B cell (primary cell): ENCODE measurements at places on chromosomes 7 and 10. TPM values are rescaled to one million over a fixed set of nuclear protein-coding genes. Genes with fewer than 3 reads are reported as not detected.

HMX2 gene
- polyA plus RNA-seq: not detected in 2 replicates

HOXA9 gene
- polyA plus RNA-seq: 0.07 TPM in 1 of 2 replicates, not detected in the other

LRRN3 gene
- 0.03 and 0.19 TPM in 2 replicates for polyA plus RNA-seq

NKX2-3 gene
- not detected in 2 replicates for polyA plus RNA-seq

INPP5F gene
- 10.2 and 11.2 TPM in 2 replicates for polyA plus RNA-seq

DUS4L gene
- 4.0 and 4.1 TPM in 2 replicates for polyA plus RNA-seq

OR13A1 gene
- polyA plus RNA-seq: 5.8 and 8.2 TPM in 2 replicates

BICC1 gene
- not detected in 2 replicates for polyA plus RNA-seq

PPP1R17 gene
- not detected in 2 replicates for polyA plus RNA-seq

TACC2 gene
- not detected in 2 replicates for polyA plus RNA-seq

SKIDA1 gene
- polyA plus RNA-seq: 0.06 TPM in 1 of 2 replicates, not detected in the other

CCL26 gene
- not detected in 2 replicates for polyA plus RNA-seq

CFAP70 gene
- 1.6 and 2.5 TPM in 2 replicates for polyA plus RNA-seq

BBS9 gene
- 8.4 and 8.9 TPM in 2 replicates for polyA plus RNA-seq

CTBP2 gene
- 0.85 and 1.6 TPM in 2 replicates for polyA plus RNA-seq

LGI1 gene
- polyA plus RNA-seq: not detected in 2 replicates

SHH gene
- polyA plus RNA-seq: not detected in 2 replicates

ZNF722 gene
- polyA plus RNA-seq: not detected in 2 replicates

TFR2 gene
- polyA plus RNA-seq: 4.2 and 5.9 TPM in 2 replicates

NPY4R2 gene
- polyA plus RNA-seq: not detected in 2 replicates

TMEM176B gene
- 0.76 and 1.4 TPM in 2 replicates for polyA plus RNA-seq

WDR86 gene
- 1.5 and 2.4 TPM in 2 replicates for polyA plus RNA-seq

ATP6V0A4 gene
- not detected in 2 replicates for polyA plus RNA-seq

ZNF800 gene
- 22.6 and 28.8 TPM in 2 replicates for polyA plus RNA-seq

PPIA gene
- 1,447 and 1,498 TPM in 2 replicates for polyA plus RNA-seq

NUDT5 gene
- 25.6 and 25.9 TPM in 2 replicates for polyA plus RNA-seq

SPACDR gene
- 2.1 and 2.9 TPM in 2 replicates for polyA plus RNA-seq

PAX4 gene
- not detected in 2 replicates for polyA plus RNA-seq

UCN3 gene
- not detected in 2 replicates for polyA plus RNA-seq

UBN2 gene
- polyA plus RNA-seq: 2.4 and 3.5 TPM in 2 replicates

PODXL gene
- polyA plus RNA-seq: 0.78 and 1.5 TPM in 2 replicates

CPA4 gene
- polyA plus RNA-seq: not detected in 2 replicates

PLCE1 gene
- polyA plus RNA-seq: 0.01 TPM in 1 of 2 replicates, not detected in the other

FFAR4 gene
- polyA plus RNA-seq: not detected in 2 replicates

ZCCHC24 gene
- polyA plus RNA-seq: 0.34 and 0.48 TPM in 2 replicates

ALOX5 gene
- 888 and 1,166 TPM in 2 replicates for polyA plus RNA-seq

PRRT4 gene
- polyA plus RNA-seq: 0.04 TPM in 1 of 2 replicates, not detected in the other

OR6V1 gene
- polyA plus RNA-seq: not detected in 2 replicates

IDI2 gene
- not detected in 2 replicates for polyA plus RNA-seq

BHLHA15 gene
- 0.66 and 2.2 TPM in 2 replicates for polyA plus RNA-seq

NPC1L1 gene
- polyA plus RNA-seq: 0.07 and 0.10 TPM in 2 replicates

MMP21 gene
- polyA plus RNA-seq: 0.18 and 0.39 TPM in 2 replicates

PLPP4 gene
- not detected in 2 replicates for polyA plus RNA-seq

CLRN3 gene
- not detected in 2 replicates for polyA plus RNA-seq

OPN4 gene
- polyA plus RNA-seq: not detected in 2 replicates

DENND2A gene
- polyA plus RNA-seq: 0.03 and 0.31 TPM in 2 replicates

SFXN2 gene
- polyA plus RNA-seq: 8.1 and 9.8 TPM in 2 replicates

ENO4 gene
- polyA plus RNA-seq: 0.07 TPM in 1 of 2 replicates, not detected in the other

GIMAP8 gene
- 0.34 and 0.52 TPM in 2 replicates for polyA plus RNA-seq

SUN3 gene
- not detected in 2 replicates for polyA plus RNA-seq

KIAA1217 gene
- 0.03 TPM in 1 of 2 replicates, not detected in the other for polyA plus RNA-seq

SEMA4G gene
- polyA plus RNA-seq: 0.75 and 0.84 TPM in 2 replicates

SVOPL gene
- not detected in 2 replicates for polyA plus RNA-seq

SPAM1 gene
- 0.04 TPM in 1 of 2 replicates, not detected in the other for polyA plus RNA-seq

TACR2 gene
- 0.18 TPM in 1 of 2 replicates, not detected in the other for polyA plus RNA-seq

ZNF736 gene
- 10.0 and 18.0 TPM in 2 replicates for polyA plus RNA-seq

SMO gene
- polyA plus RNA-seq: 1.2 and 1.4 TPM in 2 replicates

SCIN gene
- polyA plus RNA-seq: 0.25 and 0.97 TPM in 2 replicates

GOLGA7B gene
- polyA plus RNA-seq: 0.01 and 0.19 TPM in 2 replicates
